Uterus (tissue), 4 donors: ENCODE measurements at places on chromosomes 7 and 10. TPM values are rescaled to one million over a fixed set of nuclear protein-coding genes. Genes with fewer than 3 reads are reported as not detected.
A peak's percentile ranks its signal among the peaks of the same experiment; 100 is the strongest.

DNA sequence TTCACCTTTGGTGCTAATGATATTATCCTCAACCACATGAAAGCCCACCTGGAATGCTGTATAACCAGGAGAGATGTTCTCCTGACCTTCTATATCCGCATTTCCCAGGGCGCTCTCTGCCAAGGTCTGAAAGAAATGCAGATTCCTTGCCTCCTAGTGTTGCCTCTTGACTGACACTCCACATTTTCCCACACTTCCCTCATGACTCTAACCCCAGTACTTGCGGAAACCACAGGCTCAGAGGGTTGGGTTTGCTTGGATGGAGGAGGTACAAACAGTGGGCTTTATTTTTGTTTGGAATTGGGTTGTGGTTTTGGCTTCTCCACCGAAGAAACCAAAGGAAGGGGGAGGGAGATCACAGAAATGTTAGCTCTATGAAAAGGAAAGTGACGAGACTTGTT lies 222.9 kb upstream of the CELF2 start:
- no peaks in the 10 kb centered on the region for H3K36me3 ChIP-seq
- H3K27me3 ChIP-seq = no peaks in the 10 kb centered on the region
- no peak for DNase-seq
- H3K27ac ChIP-seq = no peak overlapping the region
- no peak overlapping the region for H3K4me3 ChIP-seq
- H3K4me1 ChIP-seq = no peaks in the 10 kb centered on the region

GRCh38 chr10:15201589-15202300 lies 33.3 kb upstream of the NMT2 start:
- no peak for DNase-seq
- no peaks in the 10 kb centered on the region for H3K4me1 ChIP-seq
- no peaks in the 10 kb centered on the region for H3K36me3 ChIP-seq
- no peaks in the 10 kb centered on the region for H3K27me3 ChIP-seq

Gene TBX20
- not detected for total RNA-seq

Gene OR2A5
- not detected for total RNA-seq

Gene GFRA1
- total RNA-seq = 52.1 TPM

DNA sequence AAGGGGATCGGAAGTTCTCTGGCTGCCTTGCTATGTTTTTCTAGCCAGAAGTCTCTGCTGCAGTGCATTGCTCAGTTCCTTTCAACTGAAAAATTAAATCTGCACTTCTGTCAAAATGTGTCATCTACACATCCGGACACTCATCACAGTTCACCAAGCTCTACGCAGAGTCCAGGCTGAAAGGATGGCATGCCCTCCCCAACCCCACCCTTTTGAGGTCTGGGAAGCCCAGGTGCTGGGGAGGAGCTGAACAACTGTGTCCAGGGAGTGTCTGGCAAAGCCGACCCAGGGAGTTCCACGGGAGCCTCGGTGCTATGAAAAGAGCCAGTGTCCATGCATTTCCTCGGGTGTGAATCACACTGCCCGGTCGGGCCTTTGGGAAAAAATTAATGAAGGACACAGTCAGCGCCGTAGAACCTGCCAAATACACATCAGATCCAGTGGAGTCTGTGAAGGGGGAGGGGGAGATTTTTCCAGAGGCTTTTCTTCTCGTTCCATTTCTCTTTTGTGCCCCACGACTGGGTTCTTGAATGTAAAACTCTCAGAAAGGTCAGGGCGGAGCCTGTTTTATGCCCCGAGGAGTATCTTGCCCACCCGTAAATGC lies 757 bp upstream of the PALS2 start:
- H3K4me3 ChIP-seq = peak overlapping the region; percentile 45
- peak; percentile 40 for DNase-seq
- no peaks in the 10 kb centered on the region for H3K27me3 ChIP-seq
- no peaks in the 10 kb centered on the region for H3K36me3 ChIP-seq
- H3K4me1 ChIP-seq = peaks cover 6% of the 10 kb centered on the region

GRCh38 chr7:1919539-1920265 lies 249.6 kb downstream of the ELFN1 start:
- H3K36me3 ChIP-seq = no peaks in the 10 kb centered on the region
- H3K27me3 ChIP-seq = no peaks in the 10 kb centered on the region
- H3K27ac ChIP-seq = no peak overlapping the region
- H3K4me1 ChIP-seq = no peaks in the 10 kb centered on the region

Gene GNAI1
- 53.2 TPM for total RNA-seq

DNA sequence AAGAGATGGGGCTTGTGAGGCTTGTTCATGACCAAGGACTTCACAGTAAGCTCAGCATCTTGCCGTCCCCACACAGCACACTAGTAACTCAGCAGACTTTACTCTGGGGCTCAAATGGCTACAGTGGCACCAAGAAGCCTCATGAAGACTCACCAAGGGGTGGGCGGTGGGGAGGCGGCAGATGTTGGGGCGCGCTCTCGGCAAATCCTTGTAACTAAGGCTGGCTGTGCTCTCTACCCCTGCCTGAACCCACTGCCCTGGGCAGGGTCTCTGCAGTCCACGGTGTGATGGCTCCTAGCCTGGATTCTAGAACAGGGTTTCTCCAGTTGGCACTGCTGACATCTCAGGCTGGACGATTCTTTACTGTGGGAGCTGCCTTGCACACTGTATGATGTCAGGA lies 12.4 kb upstream of the SMARCD3 start:
- no peak overlapping the region for H3K27ac ChIP-seq
- no peak overlapping the region for H3K4me3 ChIP-seq
- no peaks in the 10 kb centered on the region for H3K27me3 ChIP-seq
